ENCODE measurements at places on chromosomes 6 and 20.

DNA sequence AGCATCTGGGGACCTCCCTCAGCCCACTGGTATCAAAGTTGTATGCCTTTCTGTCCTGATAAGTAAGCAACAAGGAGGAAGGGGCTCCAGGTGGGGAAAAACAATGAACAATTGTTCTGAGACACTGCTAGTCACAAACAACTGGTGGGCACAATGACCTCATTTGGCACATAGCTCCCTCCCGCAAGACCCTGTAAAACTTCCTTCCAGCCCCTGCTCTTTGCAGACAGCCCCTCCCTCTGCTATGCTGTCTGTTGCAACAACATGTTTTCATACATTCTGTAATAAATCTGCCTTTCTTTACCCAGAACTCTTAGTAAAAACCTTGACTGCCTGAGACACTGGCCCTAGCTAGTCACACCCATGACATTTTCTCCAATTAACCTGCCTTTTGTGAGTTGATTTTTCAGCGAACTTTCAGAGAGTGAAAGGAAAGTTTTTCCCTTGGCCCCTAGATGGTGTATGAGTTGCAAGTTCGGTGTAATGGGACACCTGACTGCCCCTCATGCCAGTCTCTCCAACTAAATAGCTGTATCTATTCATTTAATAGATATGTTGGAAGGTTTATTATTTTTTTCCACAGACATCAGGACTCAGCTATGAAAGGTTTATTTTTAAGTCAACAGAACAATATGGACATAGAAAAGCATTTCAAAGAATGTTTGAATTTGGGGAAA, 142.3 kb upstream of the SLC22A16 start:
- H3K27me3 ChIP-seq = no peaks in the 10 kb centered on the region
- no peak overlapping the region for H3K4me3 ChIP-seq

- H3K27me3 ChIP-seq = no peaks in the 10 kb centered on the region
- DNase-seq = no peak
- H3K4me1 ChIP-seq = no peaks in the 10 kb centered on the region
- no peaks in the 10 kb centered on the region for H3K36me3 ChIP-seq
- H3K4me3 ChIP-seq = no peak overlapping the region
Observed at GRCh38 chr6:156396068-156396771, 381.0 kb upstream of the ARID1B start.

GRCh38 chr6:152070556-152070955, 263.1 kb downstream of the ESR1 start:
- no peak for DNase-seq
- H3K4me3 ChIP-seq = no peak overlapping the region
- H3K27ac ChIP-seq = no peak overlapping the region
- no peaks in the 10 kb centered on the region for H3K36me3 ChIP-seq
- H3K4me1 ChIP-seq = no peaks in the 10 kb centered on the region
- no peaks in the 10 kb centered on the region for H3K27me3 ChIP-seq

DNA sequence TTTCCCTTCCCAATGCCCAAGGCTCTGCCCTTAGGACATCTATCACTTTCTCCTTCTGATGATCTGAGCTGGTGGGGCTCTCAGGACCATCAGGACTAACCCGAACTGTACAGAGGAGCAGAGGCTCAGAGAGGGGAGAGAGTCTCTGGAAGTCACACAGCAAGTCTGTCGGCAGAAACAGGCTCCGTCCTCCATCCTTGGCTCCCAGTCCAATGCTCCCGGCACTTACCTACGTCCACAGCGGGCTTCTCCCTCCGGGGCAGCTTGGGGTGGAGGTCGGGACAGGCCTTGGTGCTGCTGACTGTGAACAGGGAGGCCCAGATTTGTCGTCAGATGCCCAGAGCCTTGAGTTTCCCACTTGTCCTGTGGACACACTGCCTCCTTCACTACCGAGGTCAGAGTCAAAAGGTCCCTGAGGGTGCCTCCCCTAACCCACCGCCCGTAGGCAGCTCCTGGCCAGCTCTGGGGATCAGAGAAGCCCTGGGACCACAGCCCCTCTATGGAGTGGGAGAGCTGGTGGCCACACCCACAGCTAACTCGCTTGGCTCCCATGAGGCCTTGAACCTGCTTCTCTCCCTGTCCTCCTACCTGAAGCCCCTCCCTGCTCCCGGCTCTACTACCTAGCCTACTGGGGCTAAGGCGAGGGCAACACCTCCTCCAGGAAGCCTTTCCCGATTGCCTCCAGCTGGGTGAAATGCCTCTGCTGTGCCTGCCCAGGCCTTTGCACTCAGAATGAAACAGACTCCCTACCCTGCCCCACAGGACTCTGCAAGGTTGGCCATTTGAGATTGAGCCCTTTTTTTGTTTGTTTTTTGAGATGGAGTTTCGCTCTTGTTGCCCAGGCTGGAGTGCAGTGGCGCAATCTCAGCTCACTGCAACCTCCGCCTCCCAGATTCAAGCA, 22.6 kb downstream of the VSTM2L start:
- DNase-seq = no peak
- H3K36me3 ChIP-seq = no peaks in the 10 kb centered on the region
- no peaks in the 10 kb centered on the region for H3K27me3 ChIP-seq
- no peak overlapping the region for H3K4me3 ChIP-seq
- no peaks in the 10 kb centered on the region for H3K4me1 ChIP-seq
- H3K27ac ChIP-seq = no peak overlapping the region

- no peak overlapping the region for H3K27ac ChIP-seq
- H3K27me3 ChIP-seq = no peaks in the 10 kb centered on the region
Observed at GRCh38 chr6:24079076-24079475, 46.9 kb upstream of the NRSN1 start.

- peaks cover 21% of the 10 kb centered on the region for H3K4me1 ChIP-seq
- H3K4me3 ChIP-seq = no peak overlapping the region
Observed at GRCh38 chr6:150667977-150668716, 68.5 kb downstream of the PLEKHG1 start.

- no peaks in the 10 kb centered on the region for H3K36me3 ChIP-seq
- no peaks in the 10 kb centered on the region for H3K4me1 ChIP-seq
- no peak overlapping the region for H3K27ac ChIP-seq
- H3K27me3 ChIP-seq = no peaks in the 10 kb centered on the region
- DNase-seq = no peak
Observed at GRCh38 chr20:21352703-21353102, 44.6 kb downstream of the NKX2-4 start.

- no peaks in the 10 kb centered on the region for H3K36me3 ChIP-seq
- H3K27ac ChIP-seq = no peak overlapping the region
- DNase-seq = no peak
- H3K4me1 ChIP-seq = no peaks in the 10 kb centered on the region
- no peaks in the 10 kb centered on the region for H3K27me3 ChIP-seq
- no peak overlapping the region for H3K4me3 ChIP-seq
Observed at GRCh38 chr6:15544321-15544900, 118.4 kb downstream of the DTNBP1 start.

GRCh38 chr20:32050851-32051556, 1.0 kb upstream of the HCK start:
- H3K27ac ChIP-seq = no peak overlapping the region
- no peak for DNase-seq

GRCh38 chr6:7463785-7464184, 74.2 kb downstream of the RIOK1 start:
- peak overlapping the region; percentile 72 for H3K27ac ChIP-seq
- H3K27me3 ChIP-seq = no peaks in the 10 kb centered on the region
- H3K36me3 ChIP-seq = no peaks in the 10 kb centered on the region
- no peak overlapping the region for H3K4me3 ChIP-seq

GRCh38 chr6:156425359-156426020, 351.7 kb upstream of the ARID1B start:
- H3K36me3 ChIP-seq = no peaks in the 10 kb centered on the region
- no peak for DNase-seq
- H3K4me1 ChIP-seq = no peaks in the 10 kb centered on the region
- no peak overlapping the region for H3K27ac ChIP-seq
- H3K27me3 ChIP-seq = no peaks in the 10 kb centered on the region
- no peak overlapping the region for H3K4me3 ChIP-seq

DNA sequence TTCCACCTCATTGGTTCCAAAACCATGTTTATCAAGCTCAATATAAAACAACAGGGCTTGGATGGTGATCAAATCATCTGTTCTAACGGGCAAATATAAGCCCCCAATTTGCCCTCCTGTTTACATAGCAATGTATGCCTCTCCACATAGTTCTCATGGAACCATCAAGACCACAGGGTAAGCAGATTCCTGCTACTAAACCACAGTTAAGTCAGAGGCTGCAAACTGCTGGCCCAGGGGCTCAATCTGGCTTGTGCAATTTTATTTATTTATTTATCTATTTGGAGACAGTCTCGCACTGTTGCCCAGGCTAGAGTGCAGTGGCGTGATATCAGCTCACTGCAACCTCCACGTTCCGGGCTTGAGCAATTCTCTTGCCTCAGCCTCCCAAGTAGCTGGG, 18.9 kb upstream of the MTHFD1L start:
- no peaks in the 10 kb centered on the region for H3K36me3 ChIP-seq
- no peaks in the 10 kb centered on the region for H3K27me3 ChIP-seq
- no peak overlapping the region for H3K27ac ChIP-seq
- no peak overlapping the region for H3K4me3 ChIP-seq
- no peak for DNase-seq

DNA sequence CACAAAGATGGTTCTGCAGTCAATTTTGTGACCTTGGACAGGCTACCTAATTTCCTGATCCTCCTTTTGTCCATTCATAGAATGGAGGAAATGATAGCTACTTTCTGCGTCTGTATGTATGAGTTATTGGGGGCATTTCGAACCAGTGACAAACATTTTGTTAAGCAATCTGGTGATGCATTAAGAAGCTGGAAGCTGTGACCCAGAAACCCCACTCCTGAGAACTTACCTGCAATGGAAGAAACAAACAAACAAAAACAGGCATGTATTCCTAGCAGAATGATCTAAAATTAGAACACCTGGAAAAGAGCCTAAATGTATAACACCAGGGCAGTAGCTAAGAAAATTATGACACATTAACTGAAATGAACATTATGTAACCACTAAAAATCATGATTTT, 33.4 kb upstream of the PRND start:
- H3K4me1 ChIP-seq = peaks cover 12% of the 10 kb centered on the region
- H3K27ac ChIP-seq = no peak overlapping the region
- no peaks in the 10 kb centered on the region for H3K27me3 ChIP-seq

GRCh38 chr6:40848038-40848437, 191.0 kb downstream of the UNC5CL start:
- H3K27ac ChIP-seq = no peak overlapping the region
- no peaks in the 10 kb centered on the region for H3K4me1 ChIP-seq
- no peaks in the 10 kb centered on the region for H3K27me3 ChIP-seq
- H3K4me3 ChIP-seq = no peak overlapping the region
- no peaks in the 10 kb centered on the region for H3K36me3 ChIP-seq
- peak; percentile 67 for DNase-seq

- no peak for DNase-seq
- peaks cover 4% of the 10 kb centered on the region for H3K4me1 ChIP-seq
- H3K27ac ChIP-seq = no peak overlapping the region
- peaks cover 1% of the 10 kb centered on the region for H3K27me3 ChIP-seq
- no peaks in the 10 kb centered on the region for H3K36me3 ChIP-seq
Observed at GRCh38 chr6:132972971-132973370, 158.6 kb downstream of the RPS12 start.

- no peaks in the 10 kb centered on the region for H3K36me3 ChIP-seq
- H3K27ac ChIP-seq = no peak overlapping the region
- no peak overlapping the region for H3K4me3 ChIP-seq
Observed at GRCh38 chr6:54267798-54268197, 40.4 kb upstream of the TINAG start.

DNA sequence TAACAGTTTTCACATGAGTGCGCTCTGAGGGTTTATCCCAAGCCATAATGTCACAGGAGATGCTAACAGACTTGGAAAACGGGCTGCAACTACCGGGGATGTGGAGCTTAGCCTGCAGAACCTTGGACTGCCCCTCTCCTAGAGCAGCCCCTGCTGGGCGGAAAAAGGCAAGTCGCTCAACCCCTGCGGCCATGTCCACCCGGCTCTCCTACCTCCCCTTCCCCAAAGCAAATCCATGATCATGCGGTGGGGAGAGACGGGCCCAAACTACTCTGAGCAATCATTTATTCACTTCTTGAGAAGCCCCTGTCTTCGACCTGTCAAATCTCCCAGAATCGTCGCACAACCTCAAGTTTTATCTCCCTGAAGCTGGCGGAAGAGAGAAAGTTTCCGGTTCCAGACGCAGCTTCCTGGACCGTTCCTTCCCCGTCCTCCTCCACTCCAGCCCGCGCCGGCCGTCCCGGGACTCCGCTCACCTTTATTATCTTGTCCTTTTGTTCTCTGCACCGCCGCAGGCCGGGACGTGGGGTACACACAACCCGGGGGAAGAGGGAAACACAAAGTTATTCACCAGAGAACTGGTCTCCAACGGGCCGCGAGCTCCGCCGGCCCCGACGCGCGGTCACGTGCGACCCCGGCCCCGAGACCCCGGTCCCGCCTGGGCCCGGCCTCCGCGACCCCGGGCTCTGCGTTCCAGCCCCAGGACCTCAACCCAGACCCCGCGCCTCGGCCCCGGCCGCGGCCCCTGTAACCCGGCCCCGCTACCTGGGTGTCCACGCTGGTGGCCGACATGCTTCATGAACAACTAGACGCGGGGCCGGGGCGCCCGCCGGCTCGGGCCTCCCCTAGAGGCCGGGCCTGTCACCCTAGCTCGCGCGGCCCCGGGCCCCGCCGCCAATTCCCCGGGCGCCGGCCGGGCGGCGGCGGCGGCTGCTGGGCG, 560 bp downstream of the YTHDF1 start:
- H3K36me3 ChIP-seq = no peaks in the 10 kb centered on the region

DNA sequence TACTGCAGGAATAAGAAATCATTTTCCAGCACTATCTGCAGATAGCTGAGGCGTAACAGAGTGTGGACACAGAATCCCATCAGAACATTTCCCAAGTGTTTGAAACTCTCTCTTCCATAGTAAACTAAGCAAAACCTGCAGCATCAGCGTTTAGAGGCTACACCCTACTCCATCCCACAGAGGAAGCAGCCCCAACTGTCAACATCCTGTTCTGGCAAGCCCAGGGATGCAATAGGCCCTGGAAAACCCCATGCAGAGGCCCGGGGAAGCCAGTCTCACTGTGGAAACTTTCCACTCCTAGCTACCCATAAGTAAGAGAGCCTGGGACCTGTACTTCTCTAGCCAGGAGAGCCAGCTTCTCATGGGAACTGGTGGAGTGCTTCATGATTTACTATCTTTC, 129.4 kb downstream of the LY86 start:
- DNase-seq = peak; percentile 56
- H3K4me1 ChIP-seq = peaks cover 19% of the 10 kb centered on the region
- no peaks in the 10 kb centered on the region for H3K27me3 ChIP-seq
- H3K4me3 ChIP-seq = no peak overlapping the region

DNA sequence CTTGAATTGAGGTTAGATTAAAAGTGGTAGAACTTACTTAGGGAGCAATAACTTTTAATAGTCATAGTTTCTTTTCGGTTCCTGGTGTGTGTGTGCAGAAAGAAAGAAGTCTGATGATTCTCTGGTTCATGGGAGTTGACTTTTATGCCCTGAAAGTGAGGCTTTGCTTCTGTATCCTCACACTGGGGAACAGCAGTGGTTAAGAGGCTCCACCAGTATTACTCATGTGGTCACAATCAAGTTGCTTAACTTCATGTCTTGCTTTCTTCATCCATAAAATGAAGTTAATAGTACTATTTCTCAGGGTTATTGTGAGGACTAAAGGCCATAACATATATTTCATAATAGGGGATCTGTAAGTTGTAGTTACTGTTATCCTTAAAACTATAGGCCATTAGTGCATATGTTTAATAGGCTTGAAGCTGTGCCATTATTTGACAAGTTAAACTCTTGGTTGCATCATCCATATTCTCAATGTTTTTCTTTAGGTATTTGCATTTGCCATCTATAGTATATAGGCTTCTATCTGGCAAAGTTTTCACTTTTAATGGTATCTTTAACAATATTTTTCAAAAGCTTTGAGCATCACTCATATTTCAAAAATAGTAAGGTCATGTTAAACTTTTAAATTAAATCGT, 262.4 kb downstream of the PLCB1 start:
- no peak overlapping the region for H3K4me3 ChIP-seq
- no peaks in the 10 kb centered on the region for H3K27me3 ChIP-seq
- no peaks in the 10 kb centered on the region for H3K4me1 ChIP-seq
- no peak for DNase-seq
